ENCODE measurements at places on chromosomes 16 and 17. TPM values are rescaled to one million over a fixed set of nuclear protein-coding genes. Genes with fewer than 3 reads are reported as not detected.

The OR1A1 gene
- total RNA-seq: not detected

The DHX38 gene
- total RNA-seq: 125 TPM

The KRT23 gene
- 0.08 TPM for total RNA-seq

The CES5A gene
- not detected for total RNA-seq

The MT4 gene
- total RNA-seq: not detected

The EVPLL gene
- not detected for total RNA-seq

The HSD3B7 gene
- total RNA-seq: 2.4 TPM

The C16orf89 gene
- not detected for total RNA-seq

The C16orf92 gene
- not detected for total RNA-seq

The WNK4 gene
- 27.3 TPM for total RNA-seq

The SLC13A5 gene
- total RNA-seq: 0.19 TPM

The KRTAP4-1 gene
- total RNA-seq: not detected

The RNF112 gene
- 0.26 TPM for total RNA-seq

The FBXW10 gene
- not detected for total RNA-seq

The FOXN1 gene
- not detected for total RNA-seq

The ZPBP2 gene
- total RNA-seq: not detected

The ZG16 gene
- not detected for total RNA-seq

The MTSS2 gene
- total RNA-seq: 27.0 TPM

The RNU2-1 gene
- total RNA-seq: not detected

The PABPN1L gene
- total RNA-seq: not detected

The C16orf54 gene
- 0.85 TPM for total RNA-seq

The FAM117A gene
- total RNA-seq: 0.98 TPM

The PIPOX gene
- total RNA-seq: 1.4 TPM

The TBC1D3H gene
- not detected for total RNA-seq

The SLC12A3 gene
- not detected for total RNA-seq

The HSD17B2 gene
- total RNA-seq: not detected

The KRT33A gene
- total RNA-seq: not detected

The CCL3 gene
- not detected for total RNA-seq

The TEKT3 gene
- total RNA-seq: 2.8 TPM

The MYOCD gene
- total RNA-seq: not detected

The FKBP10 gene
- 283 TPM for total RNA-seq

The AATK gene
- 3.4 TPM for total RNA-seq

The KCTD5 gene
- total RNA-seq: 37.5 TPM

The PIMREG gene
- total RNA-seq: 40.3 TPM

The MRM1 gene
- 13.4 TPM for total RNA-seq

The RGS11 gene
- 0.04 TPM for total RNA-seq

The TGFB1I1 gene
- total RNA-seq: 19.2 TPM

The GRIN2A gene
- total RNA-seq: 0.08 TPM

The ARL5C gene
- not detected for total RNA-seq

The CNGB1 gene
- not detected for total RNA-seq

The DRC7 gene
- total RNA-seq: not detected

The JPH3 gene
- not detected for total RNA-seq

The ATF7IP2 gene
- total RNA-seq: 18.3 TPM

The G6PC1 gene
- total RNA-seq: not detected

The TEKT5 gene
- total RNA-seq: not detected

The KRTAP4-3 gene
- total RNA-seq: not detected

The OR1F1 gene
- not detected for total RNA-seq

The TBC1D3G gene
- total RNA-seq: not detected

The PTX4 gene
- not detected for total RNA-seq

The CHTF18 gene
- total RNA-seq: 56.0 TPM

Data from A375 (cell line).